ENCODE measurements at places on chromosomes 5 and 9. TPM values are rescaled to one million over a fixed set of nuclear protein-coding genes. Genes with fewer than 3 reads are reported as not detected.
A peak's percentile ranks its signal among the peaks of the same experiment; 100 is the strongest.

Gene PCDHGB6
- total RNA-seq, result not detected

Gene KIF12
- not detected for total RNA-seq

Gene IRX2
- not detected for total RNA-seq

- ATAC-seq, result peak; percentile 32
Observed at GRCh38 chr5:65512170-65512937, 30.6 kb upstream of the ADAMTS6 start.

GRCh38 chr9:105901514-105902109 is 207.3 kb downstream of the TMEM38B start:
- ATAC-seq, result no peak

GRCh38 chr5:40605295-40605958 is 74.3 kb upstream of the PTGER4 start:
- no peak for ATAC-seq

- ATAC-seq, result no peak
Observed at GRCh38 chr5:128470663-128471062, 67.4 kb downstream of the FBN2 start.

- no peak for ATAC-seq
Observed at GRCh38 chr9:81002242-81002641, 687.1 kb downstream of the TLE1 start.

GRCh38 chr9:135840107-135840506 is 67.2 kb downstream of the CAMSAP1 start:
- ATAC-seq, result no peak

GRCh38 chr5:58335518-58335917 is 124.4 kb downstream of the PLK2 start:
- no peak for ATAC-seq

- no peak for ATAC-seq
Observed at GRCh38 chr5:149583394-149583793, 2.1 kb downstream of the ARHGEF37 start.

GRCh38 chr5:118392491-118392890 is 595.9 kb downstream of the DTWD2 start:
- ATAC-seq, result no peak
